ENCODE measurements at places on chromosomes 2 and 18.

- peak; percentile 1 for DNase-seq
These were observed 9.9 kb upstream of the CTLA4 start for GRCh38 chr2:203857656-203858055.

- DNase-seq, result no peak
These were observed 59.4 kb downstream of the MMADHC start for GRCh38 chr2:149527998-149528755.

DNA sequence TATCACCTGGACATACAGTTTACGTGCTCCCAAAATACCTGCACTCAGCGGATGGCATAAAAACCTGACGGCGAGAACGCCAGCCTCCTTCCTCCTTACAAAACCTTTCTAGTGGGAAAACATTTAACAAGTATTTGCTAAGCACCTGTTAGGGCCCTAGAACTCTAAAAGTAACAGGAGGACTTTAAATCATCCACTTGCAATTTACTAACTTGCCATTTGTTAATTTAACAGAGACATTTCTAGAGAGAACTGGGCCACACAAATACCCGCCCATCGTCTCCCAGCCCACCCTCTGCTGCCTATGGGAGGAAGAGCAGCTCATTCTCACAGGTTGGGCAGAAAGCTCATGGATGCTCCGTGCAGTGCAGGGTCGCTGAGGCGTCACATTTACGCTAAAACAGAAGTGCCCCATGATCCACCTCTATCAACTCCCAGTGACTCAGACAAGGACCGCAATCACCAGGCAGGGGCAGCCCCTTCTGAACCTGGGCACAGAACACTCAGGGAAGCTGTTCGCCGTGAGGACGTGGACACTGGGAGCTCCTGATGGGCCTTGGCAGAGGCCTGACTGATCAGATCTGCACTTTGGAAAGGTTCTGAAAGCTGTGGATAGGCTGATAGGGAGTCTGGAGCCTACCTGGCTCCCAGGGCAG, 106.9 kb downstream of the HDAC4 start:
- no peak for DNase-seq

DNA sequence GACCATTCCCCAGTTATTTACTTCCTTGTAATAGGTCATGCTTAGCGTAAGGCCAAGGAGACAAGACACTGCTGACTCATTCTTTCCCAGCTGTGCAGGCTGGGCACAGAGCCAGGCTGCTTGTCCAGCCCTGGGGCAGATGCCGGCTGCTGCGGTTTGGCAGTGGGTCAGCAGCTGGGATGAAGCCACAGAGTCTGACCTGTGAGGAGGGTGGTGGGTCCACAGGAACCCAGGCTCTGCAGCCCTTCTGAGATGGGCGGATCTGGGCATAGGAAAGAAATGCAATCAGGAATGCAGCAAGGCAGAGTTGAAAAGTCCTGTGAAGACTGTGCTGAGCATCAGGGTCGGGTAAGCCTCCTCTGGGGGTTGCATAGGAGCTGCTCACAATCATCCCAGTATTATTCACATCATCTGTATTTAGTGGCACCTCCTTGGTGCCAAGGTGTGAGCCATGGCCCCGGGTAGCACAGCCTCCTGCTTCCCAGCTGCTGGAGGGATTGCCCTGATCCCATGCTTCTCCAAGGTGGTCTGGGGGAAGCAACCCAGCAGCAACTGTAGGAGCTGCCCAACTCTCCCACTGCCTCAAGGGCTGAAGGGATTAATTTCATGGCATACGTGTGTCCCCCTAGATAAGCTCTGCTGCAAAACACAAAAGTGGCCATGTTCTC, 139.0 kb downstream of the DDX1 start:
- peak; percentile 99 for DNase-seq

DNA sequence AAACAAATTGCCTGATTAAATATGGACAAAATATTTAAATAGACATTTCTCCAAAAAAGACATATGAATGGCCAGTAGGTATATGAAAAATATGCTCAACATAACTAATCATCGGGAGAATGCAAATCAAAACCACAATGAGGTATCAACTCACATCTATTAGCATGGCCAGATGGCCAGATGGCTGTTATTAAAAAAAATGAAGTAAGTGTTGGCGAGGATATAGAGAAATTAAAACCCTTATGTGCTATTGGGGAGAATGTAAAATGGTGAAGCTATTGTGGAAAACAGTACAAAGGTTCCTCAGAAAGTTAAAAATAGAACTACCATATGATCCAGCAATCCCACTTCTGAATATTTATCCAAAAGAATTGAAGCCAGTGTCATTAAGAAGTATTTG, 272.3 kb upstream of the ZNF804A start:
- no peak for DNase-seq

DNA sequence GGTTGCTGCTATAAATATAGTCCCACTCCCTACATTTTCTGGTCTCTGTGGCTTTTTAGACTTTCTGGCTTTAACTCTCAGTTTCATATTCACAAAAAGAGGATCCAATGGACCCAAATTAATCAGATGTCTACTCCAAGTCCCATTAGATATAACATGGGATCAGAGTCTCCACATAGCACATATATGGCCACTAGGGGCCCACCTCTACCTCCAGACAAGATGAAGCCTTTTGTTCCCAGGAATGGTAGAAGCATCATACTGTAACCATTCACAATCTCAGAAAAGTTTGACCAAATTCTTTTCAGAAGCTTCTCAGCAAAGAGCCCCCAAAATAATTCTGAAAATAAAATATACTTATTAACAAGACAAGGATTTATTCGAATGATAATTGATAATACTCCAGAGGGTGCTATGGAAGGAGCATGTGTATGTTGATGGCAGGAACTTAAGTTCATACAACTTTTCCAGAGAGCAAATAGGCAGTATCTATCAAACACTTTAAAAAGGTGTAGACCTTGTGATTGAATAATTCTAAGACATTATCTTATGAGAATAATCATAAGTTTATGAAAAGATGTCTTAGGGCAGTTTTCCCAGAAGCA, 382.3 kb upstream of the CRIM1 start:
- peak; percentile 69 for DNase-seq

GRCh38 chr18:65788373-65788772, 37.6 kb downstream of the CDH7 start:
- peak; percentile 4 for DNase-seq

DNA sequence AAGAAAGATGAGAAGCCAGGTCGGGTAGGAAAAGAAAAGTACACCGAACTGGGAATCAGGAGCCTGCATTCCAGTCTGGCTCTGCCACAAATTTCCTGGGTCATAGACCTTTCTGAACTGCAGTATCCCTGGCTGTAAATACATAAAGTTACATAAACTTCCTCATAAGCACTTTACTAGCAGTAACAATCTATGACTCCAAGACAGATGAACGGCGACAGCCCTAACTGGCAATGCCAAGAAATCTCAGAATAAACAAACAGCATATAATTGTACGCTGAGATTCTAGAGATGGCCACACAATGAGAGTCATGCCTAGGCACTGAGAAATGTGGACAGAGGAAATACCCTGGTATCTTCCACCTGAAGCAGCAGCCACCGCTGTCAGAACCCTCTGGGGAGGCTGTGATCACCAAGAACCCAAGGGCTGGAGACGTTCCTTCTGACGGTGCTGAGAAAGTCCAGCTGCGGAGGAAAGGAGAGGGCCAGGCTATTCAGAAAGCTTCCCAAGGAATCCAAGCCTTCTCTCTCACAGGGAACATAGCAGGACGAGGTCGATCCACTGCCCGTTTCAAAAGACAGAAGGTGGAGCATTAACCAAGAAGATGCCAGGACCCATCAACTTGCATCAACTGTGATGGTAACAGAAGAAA, 89.3 kb upstream of the SLC66A3 start:
- DNase-seq, result no peak

GRCh38 chr2:193528458-193528857, 1333.7 kb upstream of the TMEFF2 start:
- DNase-seq, result no peak

GRCh38 chr2:202064171-202064880, 8.7 kb upstream of the KIAA2012 start:
- peak; percentile 89 for DNase-seq

DNA sequence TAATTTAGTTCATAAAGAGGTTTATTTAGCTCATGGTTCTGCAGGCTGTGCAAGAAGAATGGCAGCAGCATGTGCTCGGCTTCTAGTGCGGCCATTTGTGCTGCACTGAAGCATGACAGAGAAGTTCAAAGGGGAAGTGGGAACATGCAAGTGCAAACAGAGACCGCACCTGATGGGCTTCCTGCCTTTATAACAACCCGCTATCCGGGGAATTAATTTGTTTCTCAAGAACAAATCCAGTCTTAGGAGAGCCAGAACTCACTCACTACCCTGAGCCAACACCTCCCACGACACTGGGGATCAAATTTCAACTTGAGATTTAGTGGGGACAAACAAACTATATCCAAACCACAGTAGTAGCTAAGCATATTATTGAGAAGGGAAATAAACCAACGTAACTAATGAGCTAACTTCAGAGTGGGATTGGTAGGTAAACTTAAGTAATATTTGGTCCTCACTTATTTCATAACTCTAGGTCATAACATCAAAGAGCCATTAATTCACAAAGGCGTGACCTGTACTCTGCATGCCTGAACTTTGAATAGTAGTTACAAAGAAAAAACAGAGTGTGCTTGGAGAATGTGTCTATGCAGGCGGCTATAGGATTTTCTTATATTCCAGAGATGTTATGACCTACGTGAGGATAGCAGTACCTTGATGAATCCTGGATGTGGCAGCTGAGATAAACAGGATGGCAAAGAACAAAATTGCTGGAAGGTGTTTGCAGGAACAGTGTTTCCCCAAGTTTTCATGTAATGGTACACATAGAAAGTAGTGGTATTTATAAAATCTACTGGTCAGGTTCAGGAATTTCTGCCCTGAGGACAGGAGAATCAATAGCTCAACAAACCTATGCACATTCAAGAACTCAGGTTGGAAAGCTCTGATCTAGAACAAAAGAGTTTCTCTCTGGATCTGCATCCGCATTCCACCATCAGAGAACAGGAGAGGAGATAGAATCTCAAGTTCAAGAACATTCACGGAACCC, 845.9 kb upstream of the ID2 start:
- DNase-seq, result no peak

DNA sequence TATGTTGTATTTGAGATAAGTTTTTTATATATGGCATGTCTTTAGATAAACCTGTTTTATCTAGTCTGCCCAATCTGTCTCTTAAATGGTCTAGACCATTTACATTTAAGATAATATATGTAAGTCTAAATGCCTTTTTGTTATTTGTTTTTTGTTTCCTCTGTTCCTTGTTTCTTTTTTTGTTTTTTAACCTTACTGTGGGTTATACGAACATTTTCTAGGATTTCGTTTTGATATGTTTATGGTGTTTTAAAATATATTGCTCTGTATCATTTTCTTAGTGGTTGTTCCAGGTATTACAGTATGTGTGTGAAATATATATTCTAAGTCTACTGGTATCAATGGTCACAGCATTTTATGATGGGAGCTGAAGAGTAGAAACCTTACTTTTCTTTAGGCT, 13.3 kb downstream of the BCL2L11 start:
- DNase-seq, result no peak

GRCh38 chr2:228407821-228408220, 226.3 kb upstream of the SPHKAP start:
- DNase-seq, result no peak

DNA sequence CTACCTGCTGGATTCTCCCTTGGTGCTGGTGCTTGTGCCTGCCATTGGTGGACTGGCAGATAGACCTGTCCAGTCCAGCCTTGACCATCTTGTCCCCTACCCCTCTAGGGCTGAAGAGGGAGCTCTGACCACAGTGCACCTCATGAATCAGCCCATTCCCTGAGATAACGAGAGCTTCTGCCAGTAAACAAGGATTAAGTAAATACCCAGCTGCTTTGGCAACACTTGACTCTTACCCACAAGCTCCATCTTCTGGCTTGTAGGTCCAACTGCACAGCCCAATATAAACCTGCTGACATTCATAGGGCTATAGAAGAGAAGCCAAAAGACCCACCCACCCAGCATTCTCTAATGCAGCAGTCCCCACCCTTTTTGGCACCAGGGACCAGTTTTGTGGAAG, 186.4 kb downstream of the PIK3C3 start:
- DNase-seq, result peak; percentile 12

DNA sequence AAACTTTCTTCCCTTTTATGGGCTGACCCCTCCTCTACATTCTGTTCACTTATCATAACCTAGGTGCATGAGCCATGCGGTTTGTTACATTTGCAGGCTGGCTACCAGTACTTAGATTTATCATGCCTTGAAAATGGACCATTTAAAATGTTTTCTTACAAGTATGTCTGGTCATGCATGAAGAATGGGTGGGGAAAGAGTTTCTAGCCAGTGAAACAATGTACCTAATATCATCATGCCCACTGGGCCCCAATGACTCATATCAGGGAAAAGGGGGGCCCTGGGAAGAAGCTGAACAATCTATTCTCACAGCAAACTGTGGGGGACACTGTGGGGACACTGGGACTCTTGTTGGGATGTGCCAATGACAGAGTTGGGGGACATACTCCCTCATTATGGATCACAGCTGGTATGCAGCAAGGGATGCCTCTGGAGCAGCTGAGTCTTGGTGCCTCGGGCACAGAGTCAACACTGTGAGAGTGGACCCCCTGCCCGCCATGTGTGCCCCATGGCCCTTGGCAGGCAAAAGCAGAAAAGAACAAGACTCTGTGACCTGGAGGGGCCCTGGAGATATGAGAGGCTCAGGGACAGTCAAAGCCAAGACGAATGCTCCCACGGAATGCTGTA, 156.3 kb downstream of the ZNF516 start:
- DNase-seq, result no peak

- no peak for DNase-seq
These were observed 67.4 kb downstream of the SH3YL1 start for GRCh38 chr2:196406-196805.

DNA sequence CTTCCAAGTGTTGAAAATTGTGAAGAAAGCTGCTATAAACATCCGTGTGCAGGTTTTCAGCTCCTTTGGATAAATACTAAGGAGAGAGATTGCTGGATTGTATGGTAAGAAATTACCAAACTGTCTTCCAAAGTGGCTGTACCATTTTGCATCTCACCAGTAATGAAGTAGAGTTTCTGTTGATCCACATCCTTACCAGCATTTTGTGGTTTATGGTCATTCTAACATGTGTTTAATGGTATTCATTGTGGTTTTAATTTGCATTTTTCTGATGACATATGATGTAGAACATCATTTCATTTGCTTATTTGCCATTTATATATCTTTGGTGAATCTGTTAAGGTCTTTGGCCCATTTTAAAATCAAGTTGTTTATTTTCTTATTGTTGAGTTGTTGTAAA, 260.7 kb downstream of the SPAG16 start:
- DNase-seq, result no peak

DNA sequence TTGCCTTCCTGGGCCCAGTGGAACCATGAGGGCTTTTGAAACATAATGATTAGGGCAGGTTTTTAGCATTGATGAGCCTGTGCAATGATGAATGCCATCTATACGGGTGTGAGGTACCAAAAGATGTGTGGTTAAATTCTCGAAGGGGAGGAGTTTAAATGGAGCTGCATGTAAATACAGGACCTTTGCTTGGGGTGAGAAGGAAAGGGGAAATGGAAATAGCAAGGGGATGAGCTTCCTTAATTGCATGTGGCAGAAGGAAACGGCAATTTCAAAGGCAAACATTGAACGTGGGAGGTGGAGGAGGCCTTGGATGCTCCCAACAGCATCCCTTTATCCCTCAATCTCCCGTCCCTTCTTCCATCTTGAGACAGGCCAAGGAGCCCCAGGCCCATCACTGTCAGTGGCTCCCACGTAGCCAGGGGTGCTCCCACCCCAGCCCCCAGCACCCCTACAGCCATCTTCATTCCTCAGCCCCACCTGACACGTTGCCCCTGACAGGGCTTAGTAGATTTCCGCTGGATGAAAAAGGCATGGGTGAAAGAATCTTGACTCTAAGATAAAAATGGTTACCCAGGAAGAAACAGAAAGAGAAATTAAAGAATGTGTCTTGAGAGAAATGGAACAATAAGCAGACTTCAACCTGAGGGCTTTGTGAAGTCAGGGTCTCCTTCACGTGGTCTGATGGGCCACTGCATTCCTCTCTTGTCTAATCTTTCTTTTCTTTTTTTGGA, 32.5 kb downstream of the INPP5D start:
- DNase-seq, result no peak
